Suppressor macrophage treated with lipopolysaccharide for 1 hour (primary cell): ENCODE measurements at places on chromosomes 5 and 9.

DNA sequence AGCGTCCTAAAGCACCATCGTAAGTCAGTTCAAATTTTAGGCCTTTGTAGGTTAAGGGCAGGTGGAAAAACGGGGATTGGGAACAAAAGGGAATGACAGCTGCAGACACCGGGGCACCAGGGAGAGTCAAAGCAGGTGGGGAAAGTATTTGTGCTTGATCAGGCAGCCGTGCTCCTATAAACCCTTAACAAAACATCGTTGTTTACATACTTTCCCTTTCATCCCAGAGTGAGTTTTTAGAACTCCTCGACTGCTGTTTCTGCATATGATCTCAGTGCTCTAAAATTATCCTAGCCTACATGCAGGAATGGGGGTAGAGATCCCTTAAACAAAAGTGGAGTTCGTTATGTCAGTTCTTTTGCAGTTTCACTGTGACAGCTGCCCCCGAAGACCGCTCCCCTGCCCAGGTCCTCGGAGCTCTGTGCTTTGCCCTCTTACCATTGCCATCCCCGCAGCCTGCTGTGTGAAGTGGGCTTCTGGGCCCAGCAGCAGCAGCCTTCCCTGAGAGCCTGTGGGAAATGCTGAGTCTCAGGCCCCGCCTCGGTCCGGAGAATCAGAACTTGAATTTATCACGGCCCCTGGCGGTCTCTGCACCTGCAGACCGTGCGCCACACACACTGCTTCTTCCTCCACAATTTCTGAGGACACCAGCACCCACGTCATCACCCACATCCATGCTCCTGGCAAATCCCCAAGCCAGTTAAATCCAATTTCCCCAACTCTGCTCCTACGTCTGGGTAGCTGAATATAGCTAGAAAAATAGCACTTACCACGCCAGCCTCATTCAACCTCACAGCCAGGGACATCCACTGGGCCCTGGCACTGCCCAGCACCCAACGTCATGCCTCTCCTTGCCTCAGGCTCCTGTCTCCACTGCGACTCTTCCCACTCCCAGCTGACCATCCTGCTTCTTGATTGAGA lies 86.8 kb downstream of the NSUN2 start:
- DNase-seq: no peak

GRCh38 chr5:134506054-134507039 lies 19.1 kb upstream of the JADE2 start:
- DNase-seq: no peak

GRCh38 chr5:52139888-52140615 lies 647.7 kb upstream of the ITGA1 start:
- DNase-seq: no peak

DNA sequence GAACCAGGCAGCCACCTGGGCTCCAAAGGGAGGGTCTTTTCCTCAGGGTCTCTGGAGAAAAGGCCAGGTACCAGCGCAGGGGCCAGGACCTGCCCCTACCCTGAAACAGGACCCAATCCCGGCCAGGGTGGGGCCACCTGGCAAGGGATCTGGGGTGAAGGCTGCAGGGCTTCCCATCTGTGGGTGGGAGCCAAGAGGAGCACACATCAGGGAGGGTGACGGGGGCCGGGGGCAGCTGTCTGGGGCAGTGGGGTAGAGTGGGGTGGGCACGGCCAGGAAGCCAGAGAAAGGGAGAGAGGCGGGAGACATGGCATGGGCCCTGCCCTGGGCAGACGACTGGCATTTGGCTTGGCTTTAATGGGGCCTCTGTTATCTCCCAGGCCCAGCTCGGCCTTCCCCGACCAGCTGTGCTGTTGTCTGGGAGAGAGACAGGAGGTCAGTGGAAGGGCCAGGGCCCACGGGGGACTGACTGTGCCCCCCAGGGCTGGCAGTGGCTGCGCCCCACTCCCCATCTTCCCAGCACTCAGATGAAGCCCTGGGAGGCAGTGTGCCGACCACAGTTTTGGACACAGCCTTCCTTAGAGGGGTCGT lies 57.2 kb upstream of the RNF130 start:
- DNase-seq: no peak

DNA sequence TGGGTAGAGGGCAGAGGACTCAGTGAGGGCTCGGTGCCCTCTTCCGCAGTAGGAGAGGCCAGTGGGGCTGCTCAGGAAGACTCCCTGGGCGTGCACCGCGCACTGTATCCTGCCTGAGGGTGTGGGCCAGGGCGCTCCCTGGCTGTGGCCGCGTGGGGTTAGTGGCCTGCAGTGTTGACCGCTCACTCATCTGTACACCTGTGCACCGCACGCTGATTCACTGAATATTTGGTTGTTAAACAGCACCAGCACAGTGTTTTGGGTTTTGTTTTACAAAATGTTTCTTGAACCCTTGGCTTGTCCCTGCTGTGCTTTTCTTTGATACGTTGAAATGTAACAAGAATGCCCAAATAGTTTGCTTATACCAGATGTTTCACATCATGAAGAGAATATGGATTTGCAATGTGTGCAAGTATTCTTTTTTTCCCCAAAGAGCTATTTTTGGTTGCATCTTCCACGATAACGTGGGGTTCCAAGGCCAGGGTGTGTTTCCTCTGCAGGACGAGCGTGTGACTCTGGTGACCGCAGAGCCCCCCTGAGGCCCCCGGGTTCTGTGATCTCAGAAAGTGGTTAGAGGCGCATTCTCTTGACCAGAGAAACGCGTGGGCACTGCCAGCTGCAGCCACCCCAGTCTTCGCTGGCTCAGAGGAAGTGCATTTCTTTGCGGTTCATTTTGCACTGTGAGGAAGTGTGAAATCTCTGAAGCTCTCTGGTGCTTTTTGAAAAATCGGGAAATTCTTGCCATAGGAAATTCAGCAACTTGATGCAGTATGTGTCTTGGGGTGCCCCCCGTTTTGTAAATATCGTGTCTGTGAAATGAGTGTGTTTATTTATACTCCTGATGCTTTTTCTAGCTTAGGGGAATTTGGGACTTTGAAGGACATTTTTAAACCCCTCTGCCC lies 46.9 kb downstream of the AHRR start:
- peak; percentile 96 for DNase-seq

- DNase-seq: no peak
Measured at GRCh38 chr5:158591301-158591863, 508.3 kb downstream of the EBF1 start.

DNA sequence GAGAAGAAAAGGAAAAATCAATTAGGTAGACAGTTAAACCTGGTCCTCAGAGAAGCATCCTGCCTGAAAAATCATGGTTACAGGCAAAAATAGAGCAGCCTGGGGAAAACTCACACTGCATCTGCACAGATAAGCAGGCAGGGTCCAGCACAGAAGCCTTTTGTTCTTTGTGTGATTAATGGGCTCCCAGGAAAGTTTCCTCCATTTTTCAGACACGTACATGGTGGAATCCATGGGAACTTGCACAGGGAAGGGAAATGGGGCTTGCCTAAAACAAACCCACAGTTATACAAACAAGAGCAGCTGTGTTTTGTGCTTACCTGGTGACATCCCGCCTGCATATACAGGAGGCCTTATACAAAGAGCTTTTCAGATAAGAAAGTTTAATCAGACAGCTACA lies 243.9 kb upstream of the ATP10B start:
- DNase-seq: no peak

DNA sequence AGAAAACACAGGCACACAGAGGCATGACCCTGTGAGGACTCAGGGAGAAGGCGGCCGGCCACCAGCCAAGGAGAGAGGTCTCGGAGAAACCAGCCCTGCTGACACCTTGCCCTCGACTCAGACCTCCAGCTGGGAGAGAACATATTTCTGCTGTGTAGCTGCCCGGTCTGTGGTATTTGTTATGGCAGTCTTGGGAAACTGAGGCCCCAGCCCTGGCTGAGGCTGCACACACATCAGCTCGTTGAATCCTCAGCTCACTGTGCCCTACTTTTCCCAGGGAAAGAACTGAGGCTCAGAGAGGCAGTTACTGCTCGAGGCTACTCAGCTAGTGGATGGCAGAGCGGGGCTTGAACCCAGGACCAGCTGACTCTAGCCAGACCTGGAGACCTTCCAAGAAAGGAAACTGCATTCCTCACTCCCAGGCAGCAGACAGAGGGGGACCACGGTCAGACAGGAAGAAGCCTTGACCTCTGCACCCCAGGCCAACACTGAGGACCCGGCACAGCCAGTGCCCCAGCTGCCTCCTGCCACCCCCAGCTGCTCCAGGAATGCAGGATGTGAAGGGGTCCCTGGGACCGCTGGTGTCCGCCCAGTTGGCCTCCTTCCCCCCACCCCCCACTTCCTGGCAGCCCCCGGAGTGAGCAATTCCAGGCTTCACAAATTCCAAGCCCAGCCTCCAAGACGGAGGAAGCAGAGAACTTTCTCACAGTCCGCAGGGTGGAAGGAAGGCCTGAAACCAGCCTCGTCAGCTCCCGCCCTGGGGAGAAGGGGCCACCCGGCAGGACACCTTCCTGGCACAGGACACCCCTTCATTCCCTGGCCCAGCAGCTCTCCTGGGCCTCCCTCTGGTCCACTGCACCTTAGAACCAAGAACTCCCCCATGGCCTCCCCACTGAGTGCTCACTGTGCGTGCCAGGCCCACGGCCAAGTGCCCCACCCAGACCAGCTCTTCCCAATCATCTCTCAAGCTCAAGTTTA lies 69.9 kb downstream of the LRSAM1 start:
- DNase-seq: peak; percentile 25

- DNase-seq: no peak
Measured at GRCh38 chr5:101284736-101285375, 381.8 kb upstream of the ST8SIA4 start.

- DNase-seq: no peak
Measured at GRCh38 chr5:84306601-84307000, 78.1 kb downstream of the EDIL3 start.

DNA sequence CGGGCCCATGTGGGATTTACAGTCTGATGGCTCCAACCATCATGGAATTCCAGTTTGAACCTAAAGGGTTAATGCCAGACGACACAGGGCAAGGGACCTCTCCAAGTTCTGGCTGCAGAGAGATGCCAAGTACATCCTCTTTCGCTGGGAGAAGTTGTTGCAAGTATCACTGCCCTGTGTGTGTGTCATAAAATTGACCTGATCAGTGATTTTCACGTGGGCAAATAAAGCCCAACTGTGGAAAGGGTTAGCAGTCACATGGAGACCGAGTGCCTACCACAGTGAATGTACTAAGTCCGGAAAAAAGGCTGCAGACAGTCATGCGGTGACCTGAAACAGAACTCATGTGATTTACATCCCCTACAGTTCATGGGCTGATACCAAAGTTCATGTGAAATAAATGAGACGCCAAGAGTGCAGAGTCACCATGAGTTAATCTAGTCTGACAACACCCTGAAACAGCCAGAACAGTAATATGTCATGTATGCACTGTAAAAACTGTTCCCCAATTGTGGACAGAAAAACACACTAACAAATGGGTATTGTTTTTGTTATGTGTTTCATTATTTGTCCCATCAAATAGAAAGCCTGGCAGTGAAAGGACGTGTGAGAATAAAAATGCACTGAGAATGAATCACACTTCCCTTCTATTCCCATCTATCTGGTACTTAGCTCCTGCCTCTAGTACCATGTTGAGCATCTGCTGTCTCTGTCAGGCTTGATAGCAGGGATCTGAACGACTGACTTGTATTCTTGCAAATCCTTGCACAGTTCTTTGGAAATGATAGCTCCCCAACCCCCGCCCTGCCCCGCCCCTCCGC lies 115.7 kb downstream of the SUSD1 start:
- peak; percentile 96 for DNase-seq

- DNase-seq: no peak
Measured at GRCh38 chr5:147487031-147487750, 22.7 kb downstream of the DPYSL3 start.

GRCh38 chr9:123098096-123098459 lies 64.6 kb downstream of the GPR21 start:
- no peak for DNase-seq

GRCh38 chr5:58503390-58504046 lies 12.3 kb downstream of the GAPT start:
- no peak for DNase-seq

DNA sequence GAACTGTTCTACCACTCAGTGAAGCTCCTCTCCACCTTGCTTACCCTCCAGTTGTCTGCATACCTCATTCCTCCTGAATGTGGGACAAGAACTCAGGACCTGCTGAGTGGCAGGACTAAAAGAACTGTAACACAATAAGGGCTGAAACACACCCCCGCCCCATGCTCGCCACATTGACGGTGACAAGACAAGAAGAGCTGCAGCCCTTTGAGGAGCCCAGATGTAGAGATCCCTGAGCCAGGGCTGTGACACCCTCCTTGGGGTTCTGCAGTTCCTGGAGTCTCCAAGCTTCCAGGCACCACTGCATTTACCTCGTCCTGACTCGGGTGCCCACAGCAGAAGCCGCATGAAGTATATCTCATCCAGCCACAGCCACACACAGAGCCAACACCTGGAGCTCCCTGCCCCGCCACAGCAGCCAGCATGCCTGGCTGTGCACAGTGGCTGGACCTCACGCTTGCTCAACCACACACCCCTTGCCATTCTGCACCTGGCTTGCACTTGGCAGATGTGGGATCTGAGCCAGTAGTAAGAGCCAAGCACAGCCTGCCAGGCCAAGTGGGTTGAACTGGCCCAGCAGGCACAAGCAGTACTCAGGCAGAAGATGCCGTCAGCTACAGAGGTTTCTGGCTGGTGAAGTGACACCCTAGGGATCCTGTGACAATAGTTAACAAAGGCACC lies 166.1 kb downstream of the RNF180 start:
- no peak for DNase-seq

DNA sequence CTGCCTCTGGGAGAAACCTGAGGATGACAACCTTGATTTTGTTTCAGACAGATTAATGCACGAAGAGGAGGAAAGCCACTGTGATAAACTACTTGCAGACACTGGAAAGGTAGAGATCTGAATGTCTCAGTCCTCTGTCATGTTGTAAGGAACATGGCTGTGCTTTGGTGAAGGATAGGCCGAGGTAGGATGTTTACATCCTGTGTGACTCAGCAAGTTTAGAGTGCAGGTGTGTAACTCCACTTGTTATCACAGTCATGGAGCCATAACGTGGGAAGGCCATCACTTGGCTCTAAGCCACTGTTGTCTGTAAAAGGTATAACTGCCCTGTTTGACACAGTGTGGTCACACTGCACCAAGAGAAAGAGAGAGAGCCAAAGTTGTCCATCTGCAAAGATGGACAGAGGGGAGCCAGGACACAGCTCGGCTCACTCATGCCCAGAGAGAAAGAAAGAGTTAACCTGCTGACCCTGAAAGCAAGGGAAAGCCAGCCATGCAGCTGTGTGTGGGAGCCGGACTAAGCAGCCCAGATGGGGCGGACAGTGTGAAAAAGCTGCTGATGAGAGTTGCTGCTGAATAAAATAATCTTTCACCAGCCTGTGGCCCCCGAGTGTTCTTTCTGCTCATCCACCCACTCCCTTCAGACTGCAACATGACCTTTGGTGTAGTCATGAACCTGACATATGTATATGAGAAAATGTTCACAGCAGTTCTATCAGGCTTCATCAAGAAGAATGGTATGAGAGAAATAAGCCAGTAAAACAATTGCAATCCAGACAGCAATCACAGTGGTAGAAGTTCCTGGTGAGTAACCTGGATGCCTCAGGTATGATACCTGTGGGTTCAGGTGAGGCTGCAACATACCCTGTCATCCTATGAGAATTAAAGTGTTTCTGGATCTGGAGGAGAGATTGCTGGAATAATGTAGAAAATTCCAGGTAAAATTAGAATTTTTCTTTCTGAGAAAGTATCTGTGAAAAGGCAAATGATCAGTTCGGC lies 115.9 kb downstream of the TARS1 start:
- DNase-seq: no peak
